ENCODE measurements at places on chromosomes 13 and 19.
A peak's percentile ranks its signal among the peaks of the same experiment; 100 is the strongest.

- no peak for DNase-seq
Measured at GRCh38 chr19:20066861-20067260, 10.9 kb upstream of the ZNF90 start.

- DNase-seq, result no peak
Measured at GRCh38 chr13:87827479-87827878, 156.3 kb downstream of the SLITRK5 start.

DNA sequence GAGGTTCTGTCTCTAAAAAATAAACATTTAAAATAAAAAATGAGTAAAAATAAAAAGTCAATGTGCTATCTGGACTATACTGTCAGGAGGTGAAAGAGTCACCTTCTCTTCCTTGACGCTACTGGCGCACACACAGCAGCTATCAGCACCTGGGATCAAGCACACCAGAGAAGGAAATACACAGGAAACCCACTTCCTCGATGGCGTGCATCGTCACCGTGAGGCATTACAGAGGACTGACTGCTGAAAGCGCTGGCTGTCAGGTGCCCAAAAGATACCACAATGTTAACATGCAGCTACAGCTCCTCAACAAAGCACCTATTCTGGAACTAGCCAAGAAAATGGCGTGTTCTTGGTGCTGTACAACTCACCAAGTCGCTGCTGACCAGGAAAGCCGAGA is 6.1 kb downstream of the SLC35E1 start:
- DNase-seq, result peak; percentile 80

DNA sequence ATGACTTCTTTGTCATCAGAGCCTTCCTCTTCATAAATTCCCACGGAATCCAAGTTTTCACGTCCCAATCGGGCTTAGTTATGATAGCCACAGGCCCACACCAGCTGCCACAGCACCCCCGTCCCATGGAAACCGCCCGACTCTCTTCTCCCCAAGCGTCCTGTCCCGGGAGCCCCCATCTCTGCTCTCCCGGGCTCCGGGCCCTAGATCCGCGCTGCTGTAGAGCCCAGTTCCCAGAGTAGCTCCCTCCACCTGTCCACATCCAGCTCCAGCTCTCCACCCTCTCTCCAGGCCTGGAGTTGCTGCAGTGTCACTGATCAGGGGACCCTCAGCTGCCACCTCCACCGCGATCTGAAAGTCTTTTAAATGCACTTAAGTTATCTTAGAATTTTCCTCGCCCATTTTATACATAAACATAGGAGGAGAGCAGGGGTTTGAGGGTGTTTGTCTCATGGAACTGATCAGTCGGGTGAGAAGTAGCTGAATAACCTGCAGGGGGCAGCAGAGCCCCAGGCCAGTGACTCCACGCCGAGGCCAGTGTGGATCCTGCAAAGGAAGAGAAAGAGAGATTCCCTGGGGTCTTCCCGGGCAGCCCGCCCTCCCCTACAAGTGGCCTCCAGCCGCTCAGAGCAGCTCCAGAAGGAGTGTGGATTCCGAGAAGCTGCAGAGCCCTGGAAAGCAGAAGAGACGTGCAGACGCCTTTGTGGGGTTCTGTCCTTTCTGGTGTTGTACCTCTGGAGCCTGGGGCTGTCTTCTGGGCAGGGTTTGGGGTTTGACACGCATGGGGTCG is 1.1 kb upstream of the ZNF763 start:
- peak; percentile 69 for DNase-seq

GRCh38 chr13:84566780-84567179 is 684.5 kb upstream of the SLITRK1 start:
- no peak for DNase-seq

DNA sequence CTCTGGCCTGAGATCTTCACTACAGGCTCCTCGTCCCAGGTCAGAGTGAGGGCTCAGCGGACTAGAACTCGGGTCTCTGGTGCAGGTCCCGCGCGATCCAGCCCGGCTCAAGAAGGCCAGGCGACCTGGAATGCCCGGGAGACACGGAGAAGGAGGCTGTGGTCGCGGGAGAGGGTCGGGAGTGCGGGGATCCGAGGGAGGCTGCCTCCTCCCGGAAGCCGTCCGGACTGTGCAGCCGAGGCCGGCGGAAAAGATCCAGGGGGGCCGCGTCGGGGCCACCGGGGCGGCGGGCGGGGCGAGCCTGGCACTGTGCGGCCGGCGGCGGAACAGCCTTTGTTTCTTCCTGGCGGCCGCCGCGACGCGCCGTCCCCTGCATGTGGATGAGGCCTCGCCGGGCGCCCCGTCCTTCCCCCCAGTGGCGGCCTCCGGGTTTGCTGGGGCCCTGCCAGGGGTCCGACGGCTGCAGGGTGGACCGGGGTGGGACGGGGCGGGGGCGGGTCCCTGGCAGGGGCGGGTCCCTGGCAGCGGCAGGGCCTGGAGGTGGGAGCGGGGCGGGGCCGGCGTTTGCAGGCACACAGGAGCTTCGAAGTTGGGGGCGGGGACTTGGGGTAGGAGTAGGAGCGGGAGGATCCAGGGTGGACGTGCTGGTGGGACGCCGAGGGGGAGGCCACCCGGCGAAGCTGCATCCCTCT is 1.0 kb upstream of the SLC7A10 start:
- no peak for DNase-seq

GRCh38 chr19:10809651-10810285 is 26.2 kb downstream of the TMED1 start:
- no peak for DNase-seq

GRCh38 chr13:48093588-48093987 is 1.3 kb downstream of the MED4 start:
- no peak for DNase-seq

DNA sequence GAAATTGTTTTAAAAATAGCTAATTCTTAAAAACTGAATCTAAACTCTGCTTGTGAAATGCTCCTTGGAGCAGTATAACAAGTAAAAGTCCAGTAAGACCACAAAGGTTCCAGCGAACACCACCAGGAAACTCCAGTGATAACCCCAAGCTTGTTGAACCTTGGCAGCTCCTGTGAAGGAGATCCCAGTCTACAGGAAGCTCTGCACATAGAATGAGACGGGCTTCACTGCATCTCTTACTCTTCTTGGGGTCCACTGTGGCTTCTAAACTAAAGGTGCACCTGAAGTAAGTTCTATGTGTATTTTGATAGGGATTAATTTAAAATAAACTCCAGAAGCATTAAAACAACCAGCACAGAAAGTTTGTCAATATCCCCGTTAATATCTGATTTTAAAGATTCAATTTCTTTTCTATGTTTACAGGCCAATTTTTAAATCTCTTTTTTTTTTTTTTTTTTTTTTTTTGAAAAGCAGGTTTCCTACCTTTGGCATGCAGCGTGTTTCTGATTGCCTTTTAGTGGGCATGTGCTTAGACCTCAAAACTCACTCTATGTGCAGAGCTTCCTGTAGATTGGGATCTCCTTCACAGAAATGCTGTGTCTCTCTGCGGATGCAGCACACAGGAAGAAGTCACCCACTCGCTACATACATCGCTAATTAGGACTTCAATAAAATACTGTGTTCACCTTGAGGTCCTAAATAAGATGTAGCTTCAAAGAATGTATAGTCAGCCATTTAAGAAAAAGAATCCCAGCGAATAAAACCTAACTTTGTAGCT is 508.5 kb downstream of the KLF12 start:
- DNase-seq, result peak; percentile 8

- no peak for DNase-seq
Measured at GRCh38 chr19:43316591-43317319, 36.7 kb upstream of the CD177 start.

- DNase-seq, result no peak
Measured at GRCh38 chr13:39512687-39513086, 90.3 kb downstream of the LHFPL6 start.

DNA sequence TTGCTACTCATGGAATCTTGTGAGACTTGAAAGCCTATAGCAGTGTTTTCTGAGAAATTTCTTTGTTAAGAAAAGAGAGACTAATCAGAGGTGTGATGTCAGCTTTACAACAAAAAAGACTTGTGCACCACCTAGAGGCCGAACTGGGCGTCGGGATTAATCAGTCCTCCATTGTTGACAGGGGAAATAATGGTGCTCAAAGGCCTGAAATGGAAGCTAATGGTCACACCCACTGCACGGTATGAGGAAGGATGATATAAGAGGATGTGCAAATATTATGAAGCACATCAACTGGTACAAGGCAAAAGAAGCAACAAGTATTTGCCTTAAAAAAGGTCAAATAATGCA is 480.2 kb upstream of the MIR17HG start:
- DNase-seq, result no peak

DNA sequence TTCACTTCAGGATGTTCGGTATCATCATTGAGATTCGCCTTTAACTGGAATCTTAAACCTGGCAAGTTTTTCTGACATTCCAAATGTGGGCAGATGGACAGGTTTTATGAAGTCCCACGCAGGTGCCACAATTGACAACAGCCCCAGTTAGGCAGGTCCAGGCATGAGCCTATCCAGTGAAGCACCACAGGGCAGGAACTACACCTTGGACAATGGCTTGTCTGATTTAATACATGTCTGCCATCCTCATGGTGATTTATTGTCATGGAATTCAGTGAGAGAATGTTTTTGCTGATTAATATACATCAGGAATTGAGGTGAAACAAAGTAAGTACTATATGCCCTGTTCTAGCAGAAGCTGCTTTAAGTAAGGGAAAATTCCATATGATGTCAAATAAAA is 10.2 kb upstream of the TPP2 start:
- no peak for DNase-seq

GRCh38 chr19:35141837-35142605 is 1.0 kb upstream of the FXYD7 start:
- no peak for DNase-seq

DNA sequence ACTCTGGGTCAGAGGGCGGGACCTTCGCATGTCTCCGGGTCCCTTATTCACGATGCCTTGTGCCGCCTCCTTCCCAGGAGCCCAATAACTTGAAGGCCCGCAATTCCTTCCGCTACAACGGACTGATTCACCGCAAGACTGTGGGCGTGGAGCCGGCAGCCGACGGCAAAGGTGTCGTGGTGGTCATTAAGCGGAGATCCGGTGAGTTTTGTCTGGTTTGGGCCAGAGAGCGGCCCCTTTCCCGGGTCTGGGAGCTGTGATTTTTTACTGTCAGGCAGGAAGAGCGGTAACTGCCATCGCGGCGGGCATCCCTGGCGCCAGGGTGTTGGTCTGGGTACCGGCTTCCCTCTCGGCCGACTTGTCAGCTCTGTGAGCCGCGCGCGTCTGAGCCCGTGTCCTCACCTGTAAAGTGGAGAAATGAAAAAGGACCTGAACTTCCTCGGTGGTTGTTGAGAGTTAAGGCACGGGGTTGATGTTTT is 800 bp downstream of the RPL28 start:
- DNase-seq, result no peak

- DNase-seq, result no peak
Measured at GRCh38 chr19:7489609-7490044, 792 bp upstream of the PEX11G start.

DNA sequence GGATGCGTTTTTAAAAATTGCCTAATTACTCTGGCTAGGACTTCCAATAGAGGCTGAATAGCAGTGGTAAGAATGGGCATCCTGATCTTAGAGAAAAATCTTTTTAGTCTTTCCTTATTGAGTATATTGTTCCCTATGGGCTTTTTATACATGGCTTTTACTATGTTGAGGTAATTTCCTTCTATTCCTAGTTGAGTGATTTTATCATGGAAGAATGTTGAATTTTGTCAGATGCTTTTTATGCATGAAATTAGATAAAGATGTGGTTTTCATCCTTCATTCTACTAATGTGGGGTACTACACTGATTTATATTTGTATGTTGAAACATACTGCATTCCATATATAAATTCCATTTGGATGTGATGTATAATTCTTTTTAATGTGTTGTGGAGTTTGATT is 2673.8 kb downstream of the PCDH9 start:
- DNase-seq, result no peak

DNA sequence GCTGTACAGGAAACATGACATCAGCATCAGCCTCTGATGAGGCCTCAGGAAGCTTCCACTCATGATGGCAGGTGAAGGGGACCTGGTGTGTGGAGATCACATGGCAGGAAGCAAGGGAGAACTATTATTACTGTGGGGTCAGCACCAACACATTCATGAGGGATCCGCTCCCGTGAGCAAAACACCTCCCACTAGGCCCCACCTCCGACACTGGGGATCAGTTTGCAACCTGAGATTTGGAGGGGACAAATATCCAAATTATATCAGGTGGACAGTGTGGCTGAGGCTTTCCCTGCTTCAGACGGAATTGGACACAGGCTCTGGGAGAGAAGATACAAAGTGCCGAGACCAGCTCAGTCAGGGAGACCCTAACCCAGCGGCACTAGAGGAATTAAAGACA is 5.7 kb upstream of the ZNF792 start:
- DNase-seq, result no peak

GRCh38 chr19:2634228-2634951 is 68.1 kb downstream of the GNG7 start:
- no peak for DNase-seq

- DNase-seq, result no peak
Measured at GRCh38 chr19:49594157-49594992, 3.4 kb downstream of the PRR12 start.

DNA sequence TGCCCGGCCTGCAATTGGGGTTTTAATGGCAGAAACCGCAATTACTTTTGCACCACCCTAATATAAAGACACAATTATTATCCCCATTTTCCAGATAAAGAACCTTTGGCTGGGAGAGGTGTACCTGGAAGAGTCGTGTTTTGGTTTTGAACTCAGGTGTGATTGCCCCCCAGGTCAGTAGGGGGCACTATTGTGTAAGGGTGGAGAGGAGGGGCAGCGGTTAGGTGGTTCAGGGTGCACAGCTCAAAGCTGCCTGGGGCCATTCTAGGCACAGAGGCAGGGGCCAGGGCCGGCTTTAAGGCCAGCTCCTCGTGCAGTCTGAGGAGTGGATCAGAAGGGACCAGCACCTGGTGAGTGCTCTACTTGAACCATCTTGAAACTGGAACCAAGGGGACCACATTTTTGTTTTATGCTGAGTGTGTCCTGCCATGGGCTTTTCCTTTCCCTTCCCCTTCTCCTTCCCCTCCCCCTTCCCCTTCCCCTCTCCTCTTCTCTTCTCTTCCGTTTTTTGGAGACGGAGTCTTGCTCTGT is 5.8 kb upstream of the FCGRT start:
- DNase-seq, result peak; percentile 80

DNA sequence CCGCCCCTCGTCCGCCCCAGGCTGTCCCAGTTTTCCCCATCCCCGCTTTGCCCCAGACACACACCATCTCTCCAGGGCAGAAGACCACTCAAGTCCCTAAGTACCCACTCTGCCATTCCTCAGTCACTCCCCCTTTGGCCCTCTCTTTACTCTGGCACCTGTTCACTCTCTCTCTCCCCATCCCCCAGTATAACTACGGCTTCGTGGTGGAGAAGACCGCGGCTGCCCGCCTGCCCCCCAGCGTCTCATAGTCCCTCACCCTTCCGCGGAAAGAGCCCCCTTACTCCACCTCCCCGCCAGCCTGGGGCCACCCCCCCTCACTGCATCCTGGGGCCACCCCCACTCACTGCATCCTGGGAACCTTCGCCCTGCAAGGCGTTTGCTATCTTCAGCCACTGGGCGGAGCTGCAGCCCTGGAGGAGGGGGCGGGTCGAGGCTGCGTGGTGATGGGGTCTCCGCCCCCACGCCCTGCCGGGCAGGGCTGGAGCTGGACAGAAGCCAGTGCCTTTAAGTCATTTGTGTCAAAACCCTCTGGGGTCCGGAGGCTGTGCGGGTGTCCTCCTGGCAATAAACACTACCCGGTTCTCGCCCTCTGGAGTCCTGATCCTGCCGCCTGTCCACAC is 5.0 kb downstream of the MVB12A start:
- DNase-seq, result no peak

Data from activated gamma-delta T cell treated with Interleukin-2 at 50 U/mL for 16 hours (primary cell).